ENCODE measurements at places on chromosomes 5 and 9.

DNA sequence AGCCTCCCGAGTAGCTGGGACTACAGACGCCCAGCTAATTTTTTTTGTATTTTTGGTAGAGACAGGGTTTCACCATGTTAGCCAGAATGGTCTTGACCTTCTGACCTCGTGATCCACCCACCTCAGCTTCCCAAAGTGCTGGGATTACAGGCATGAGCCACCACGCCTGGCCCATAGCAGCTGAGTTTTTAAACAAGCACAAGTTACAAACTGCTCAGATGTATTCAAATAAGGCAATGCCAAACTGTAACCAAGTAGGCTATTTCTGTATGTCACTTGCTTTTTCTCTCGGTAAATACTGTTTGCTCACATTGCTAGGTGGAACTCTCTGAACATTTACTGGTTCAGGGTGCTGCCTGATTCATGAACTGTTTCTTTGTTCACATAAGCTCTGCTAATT, 799.3 kb upstream of the NUDT12 start:
- no peak for DNase-seq

- no peak for DNase-seq
These were observed 1.6 kb downstream of the ACSL6 start for GRCh38 chr5:132009706-132010405.

GRCh38 chr9:98276907-98277469, 21.5 kb upstream of the TBC1D2 start:
- no peak for DNase-seq

- no peak for DNase-seq
These were observed 218.4 kb downstream of the ANXA1 start for GRCh38 chr9:73370053-73370452.

DNA sequence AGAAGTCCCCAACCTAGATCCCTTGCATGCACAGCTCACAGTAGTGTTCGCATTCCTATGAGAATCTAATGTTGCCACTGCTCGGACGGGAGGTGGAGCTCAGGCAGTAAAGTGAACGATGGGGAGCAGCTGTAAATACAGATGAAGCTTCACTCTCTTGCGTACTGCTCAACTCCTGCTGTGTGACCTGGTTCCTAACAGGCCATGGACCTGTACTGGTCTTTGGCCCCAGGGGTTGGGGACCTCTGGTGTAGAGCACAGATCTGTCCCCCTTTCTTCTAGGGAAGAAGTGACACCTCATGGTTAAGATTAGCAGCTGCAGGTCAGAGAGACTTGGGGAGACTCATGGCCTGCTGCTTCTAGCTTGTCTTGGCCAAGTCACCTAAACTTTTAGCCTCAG, 7.1 kb downstream of the ARHGEF28 start:
- no peak for DNase-seq

DNA sequence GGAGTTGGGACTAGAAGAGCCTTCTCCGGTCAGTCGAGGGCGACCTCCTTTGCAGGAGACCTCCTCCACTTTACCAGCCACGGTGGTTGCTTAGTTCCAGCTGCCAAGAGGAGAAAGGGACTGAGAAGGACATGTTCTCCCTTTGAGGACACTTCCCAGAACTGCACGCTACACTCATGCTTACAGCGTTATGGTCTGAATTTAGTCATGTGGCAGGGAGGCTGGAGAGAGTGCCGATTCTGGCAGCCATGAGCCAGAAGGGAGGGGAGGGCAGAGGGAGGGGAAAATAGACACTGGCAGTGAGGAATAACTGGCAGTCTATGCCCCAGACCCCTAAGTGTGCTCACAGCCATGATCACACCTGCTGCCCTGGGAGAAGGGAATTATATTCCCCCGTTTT, 47.8 kb downstream of the TSPAN17 start:
- no peak for DNase-seq

DNA sequence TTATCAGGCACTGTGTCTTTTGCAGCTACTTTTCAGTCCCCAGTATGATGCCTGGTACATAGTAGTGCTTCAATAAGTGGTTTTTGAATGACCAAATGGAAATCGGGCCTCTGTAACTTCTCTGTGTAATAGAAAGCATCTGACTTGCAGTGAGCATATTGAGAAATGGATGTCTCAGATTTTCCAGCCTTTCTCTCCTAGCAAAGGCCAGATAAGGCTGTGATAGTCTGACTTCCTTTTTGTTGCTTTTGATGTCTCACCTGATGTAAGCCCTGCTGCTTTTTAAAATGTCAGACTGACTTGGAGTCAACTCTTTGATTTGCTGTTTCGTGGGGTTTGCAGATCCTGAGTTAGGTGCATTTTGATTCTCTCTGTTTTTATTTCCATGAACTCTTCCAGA, 590.0 kb upstream of the ZNF608 start:
- no peak for DNase-seq

DNA sequence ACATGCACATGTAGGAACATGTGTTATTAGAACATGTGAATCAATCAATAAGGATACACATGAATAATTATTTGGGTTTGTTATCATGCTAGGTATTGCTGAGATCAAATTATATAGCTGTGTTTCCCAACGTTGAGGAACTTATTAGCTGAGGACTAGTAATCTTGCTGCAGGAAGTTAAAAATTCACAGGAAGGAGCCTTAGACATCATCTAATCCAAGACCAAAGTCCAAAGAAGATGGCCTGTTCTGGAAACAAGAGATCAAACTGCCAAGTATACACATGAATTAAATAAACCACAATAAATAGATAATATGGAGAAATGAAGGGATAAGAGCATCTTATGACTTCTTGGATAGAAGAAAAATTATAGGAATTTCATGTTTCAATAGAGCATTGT, 19.9 kb downstream of the POU5F2 start:
- DNase-seq = no peak

DNA sequence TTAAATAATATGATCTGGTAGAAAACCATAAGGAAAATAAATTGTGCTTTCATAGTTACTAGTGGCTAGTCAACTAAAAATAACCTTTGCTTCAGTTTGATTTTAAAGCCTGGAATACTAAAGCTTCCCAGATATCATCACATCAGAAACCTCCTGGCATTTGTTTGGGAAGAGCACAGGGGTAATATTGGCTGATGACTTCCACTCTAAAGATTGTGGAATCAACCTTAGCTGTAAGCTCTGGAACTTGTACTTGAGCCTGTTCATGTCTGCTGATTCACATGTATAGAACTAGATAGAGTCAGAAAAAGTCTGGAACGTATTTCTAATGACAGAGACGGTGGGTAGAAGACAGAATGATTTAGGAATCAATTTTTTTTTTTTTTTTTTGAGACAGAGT, 345.0 kb downstream of the CWC27 start:
- no peak for DNase-seq

DNA sequence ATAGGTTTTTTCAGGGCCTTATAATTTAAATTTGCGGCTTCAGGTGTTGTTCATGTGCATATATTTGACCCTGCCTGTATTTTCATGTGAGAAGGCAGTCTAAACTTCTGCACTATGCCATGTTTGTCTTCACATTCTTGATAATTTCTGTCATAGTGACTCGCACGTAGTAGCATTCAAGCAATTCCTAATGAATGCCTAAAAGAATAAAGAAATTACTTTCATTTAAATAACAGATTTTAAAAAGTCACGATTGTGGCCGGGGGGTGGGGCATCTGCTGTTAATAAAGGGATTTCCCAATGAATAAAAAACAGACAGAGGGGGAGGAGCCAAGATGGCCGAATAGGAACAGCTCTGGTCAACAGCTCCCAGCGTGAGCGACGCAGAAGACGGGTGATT, 318.0 kb downstream of the ADAMTS6 start:
- no peak for DNase-seq

DNA sequence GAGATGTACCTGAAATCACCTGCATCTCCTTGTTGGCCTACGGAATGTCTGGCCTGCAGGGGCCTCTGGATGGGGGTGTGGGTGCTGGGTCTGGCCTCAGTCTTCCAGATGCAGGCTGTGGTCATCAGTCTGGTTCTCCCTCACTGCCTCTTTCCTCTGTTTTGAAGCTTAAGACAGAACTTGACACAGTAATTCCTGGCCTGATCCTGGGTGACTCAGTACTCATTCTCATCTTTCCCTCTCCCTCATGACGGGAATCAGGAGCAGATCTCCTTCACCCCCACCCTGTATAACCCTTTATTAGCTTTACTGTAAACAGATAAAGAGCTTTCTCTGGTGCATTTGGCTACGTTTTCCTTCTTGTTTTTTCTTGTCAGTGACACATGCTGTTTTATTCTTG, 89.3 kb upstream of the ADAMTS16 start:
- no peak for DNase-seq

- no peak for DNase-seq
These were observed 5.8 kb upstream of the ACTBL2 start for GRCh38 chr5:57488215-57488955.

DNA sequence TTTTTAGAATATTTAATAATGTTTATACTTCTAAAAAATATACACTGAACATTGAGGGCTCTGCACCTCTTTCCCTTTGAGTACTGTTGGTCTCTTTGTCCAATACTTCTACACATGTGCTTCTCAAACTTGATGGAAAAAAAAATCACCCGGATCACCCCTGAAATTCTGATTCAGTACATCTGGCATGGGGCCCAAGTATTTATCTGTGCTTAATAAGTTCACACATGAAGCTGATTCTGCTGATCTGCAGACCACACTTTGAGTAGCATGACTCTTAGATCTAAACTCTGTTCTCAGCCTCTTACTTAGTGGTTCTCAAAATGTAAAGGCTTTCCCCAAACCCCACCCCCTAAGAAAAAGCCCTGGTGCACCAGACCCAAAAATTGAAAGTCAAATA, 12.0 kb downstream of the RUSC2 start:
- no peak for DNase-seq

- DNase-seq = no peak
These were observed 24.5 kb upstream of the FOCAD start for GRCh38 chr9:20659474-20659967.

DNA sequence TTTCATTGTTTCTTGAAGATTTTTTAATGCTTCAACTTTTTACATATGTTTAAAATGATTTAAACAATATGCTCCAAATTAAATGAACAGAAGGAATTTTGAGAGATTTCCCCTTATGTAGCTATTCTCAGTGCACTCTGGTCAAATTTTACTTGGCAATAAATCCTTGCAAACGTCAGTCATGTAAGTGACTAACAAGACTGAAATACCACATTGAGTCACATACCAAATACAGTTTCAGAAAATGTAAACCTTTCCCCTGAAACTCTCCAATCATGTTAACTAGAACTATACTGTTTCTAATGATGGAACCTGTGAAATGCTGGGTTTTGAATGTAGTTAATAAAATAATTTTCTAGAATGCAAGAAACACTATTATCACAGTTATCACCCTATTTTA, 29.6 kb downstream of the SAR1B start:
- no peak for DNase-seq

GRCh38 chr5:175285261-175285660, 158.7 kb downstream of the DRD1 start:
- no peak for DNase-seq

DNA sequence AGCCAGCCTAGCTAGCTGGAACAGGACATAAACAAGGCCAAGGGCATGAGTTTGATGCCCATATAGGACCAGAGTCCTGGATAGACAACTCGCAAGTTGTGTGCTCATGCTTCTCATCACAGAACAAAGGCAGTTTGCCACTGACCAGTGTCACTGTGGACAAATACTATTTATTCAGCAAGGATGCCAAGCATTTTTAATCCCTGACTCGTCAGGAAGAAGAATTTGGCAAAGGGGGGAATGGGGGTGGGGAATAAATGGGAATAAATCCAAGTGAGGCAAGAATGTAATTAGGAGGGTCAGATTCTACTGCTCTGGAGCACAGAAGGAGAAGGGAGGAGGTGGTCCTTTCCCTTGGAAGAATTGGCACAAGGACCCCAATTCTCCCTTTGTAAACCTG, 46.8 kb upstream of the ANKRD55 start:
- DNase-seq = no peak

Data from CD4-positive, alpha-beta T cell treated with Interleukin-6 at 100 ng/mL for 8 hours (primary cell).